ENCODE measurements at places on chromosomes 5 and 9.

DNA sequence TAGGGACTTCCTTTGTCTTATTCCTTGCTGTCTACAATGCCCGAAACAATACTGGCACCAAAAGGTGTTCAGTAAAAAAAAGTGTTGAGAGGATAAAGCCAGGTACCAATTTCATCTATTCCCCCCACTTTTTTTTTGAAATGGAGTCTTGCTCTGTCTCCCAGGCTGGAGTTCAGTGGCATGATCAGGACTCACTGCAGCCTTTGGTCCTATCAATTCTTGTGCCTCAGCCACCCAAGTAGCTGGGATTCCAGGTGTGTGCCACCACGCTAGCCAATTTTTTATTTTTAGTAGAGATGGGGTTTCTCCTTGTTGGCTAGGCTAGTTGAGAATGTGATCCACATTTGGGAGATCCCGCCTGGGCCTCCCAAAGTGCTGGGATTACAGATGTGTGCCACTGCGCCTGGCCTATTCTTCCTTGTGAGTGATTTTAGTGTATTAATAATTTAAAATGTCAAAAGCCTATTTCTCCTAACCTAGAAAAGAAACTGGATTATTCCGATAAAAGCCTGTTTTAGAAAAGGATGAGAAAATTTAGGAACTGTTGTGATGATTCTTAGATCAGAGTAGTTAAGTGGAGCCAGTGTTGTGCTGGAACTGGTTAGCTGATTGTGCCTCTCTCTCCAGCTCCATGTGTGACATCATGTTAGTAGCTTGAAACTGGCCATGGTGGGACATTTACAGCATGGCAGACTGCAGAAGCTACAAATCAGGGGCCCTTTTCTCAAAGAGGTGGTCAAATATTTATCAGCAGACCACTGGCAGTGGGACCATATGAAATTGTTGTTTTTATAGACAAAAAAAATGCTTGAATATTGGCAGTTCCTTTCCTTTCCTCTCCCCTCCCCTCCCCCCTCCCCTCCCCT, 14.3 kb downstream of the CDC42SE2 start:
- no peak for DNase-seq

- no peak for DNase-seq
These were observed 62.9 kb downstream of the TMEM232 start for GRCh38 chr5:110663525-110663924.

- no peak for DNase-seq
These were observed 103.8 kb downstream of the ANKRD55 start for GRCh38 chr5:56129288-56129687.

GRCh38 chr9:23162789-23163188, 663.3 kb downstream of the ELAVL2 start:
- no peak for DNase-seq

- DNase-seq, result no peak
These were observed 408.2 kb upstream of the PRR16 start for GRCh38 chr5:120055858-120056257.

- DNase-seq, result no peak
These were observed 97.9 kb downstream of the EFNA5 start for GRCh38 chr5:107572715-107573368.

GRCh38 chr5:114208120-114208519, 153.8 kb upstream of the KCNN2 start:
- no peak for DNase-seq

DNA sequence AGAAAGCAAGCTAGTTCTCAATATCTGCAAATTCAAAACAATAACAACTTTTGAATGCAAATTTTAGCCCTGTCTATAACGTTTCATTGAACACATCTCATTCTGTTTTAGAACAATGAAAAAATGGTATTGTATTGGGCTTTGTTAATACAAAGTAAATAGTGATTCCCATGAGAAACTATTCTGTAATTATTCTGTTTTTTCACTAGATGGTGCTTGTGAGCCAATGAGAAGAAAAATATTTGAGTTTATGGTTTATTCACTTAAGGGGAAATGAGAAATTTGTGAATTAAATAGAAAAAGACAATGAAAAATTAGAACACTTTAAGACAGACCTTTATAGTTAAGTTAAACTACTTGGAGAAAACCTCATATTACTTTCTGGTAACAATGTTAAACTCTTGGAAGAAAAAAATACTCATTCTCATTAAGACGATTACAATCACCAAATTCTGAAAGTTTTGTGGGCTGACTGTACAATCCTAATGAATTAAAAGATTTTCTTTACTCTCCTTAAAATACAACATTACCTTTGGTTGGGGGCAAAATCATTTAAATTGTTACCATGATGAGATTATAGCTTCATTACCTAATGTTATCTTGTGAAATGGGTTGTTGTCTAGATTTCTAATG, 127.0 kb downstream of the NNT start:
- no peak for DNase-seq

- no peak for DNase-seq
These were observed 405.2 kb downstream of the ZNF608 start for GRCh38 chr5:124341066-124341858.

DNA sequence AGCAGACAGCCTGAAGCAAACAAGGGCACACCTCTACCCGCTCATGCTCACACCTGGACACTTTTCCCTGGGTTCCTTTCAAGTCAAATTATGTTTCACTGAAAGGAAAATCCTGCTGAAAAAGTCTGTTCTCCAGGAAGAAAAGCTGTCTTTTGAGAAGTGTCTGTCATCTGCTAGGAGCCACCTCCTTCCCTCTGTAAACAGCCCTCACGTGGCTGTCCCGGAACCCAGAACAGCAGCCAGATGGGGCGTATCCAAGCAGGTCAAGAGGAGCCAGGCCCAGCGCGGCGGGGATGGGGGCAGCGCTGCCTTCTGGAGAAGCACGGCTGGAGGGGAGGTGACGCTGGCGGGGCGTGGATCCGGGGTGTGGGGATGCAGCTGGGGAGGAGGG, at the start of gene PNPLA7:
TSS of gene PNPLA7 (minus strand) at position 172 of the 391 bp plus-strand sequence. CDS start 205 bp downstream, outside the sequence.
- no peak for DNase-seq

DNA sequence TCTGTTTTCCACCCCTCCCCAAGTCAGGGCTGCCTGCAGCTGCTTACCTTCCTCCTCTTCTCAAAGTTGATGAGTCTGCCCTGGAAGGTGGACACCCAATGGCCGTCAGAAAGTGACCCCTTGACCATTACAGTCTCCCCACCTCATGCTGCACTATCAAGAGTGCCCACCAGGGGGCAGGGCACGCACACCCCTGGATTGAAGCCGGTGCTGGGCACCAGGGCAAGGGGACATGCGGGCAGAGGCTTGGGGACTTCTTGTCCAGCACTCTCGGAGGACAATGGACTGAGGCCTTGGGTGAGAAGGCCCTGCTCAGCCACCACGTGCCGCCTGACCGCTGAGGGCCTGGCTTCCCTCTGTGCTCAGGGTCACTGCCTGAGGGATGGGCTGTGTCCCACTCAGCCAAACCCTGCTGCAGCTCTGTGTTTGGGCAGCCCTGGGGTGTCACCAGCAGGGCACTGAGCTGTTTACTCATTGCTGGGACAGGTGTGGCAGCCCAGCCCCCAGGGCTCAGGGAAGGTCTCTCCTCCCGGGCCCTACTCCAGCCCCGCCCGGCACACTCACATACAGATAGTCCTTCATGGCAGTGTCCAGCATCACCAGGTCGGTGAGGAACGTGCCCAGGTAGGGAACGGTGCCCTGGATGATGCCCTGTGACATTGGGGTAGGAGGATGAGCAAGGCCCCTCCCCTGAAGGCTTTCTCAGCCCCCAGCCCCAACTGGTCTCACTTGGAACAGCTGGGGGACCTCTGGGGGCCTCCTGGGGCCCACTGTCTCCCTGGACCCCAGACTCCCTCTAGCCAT, 17.7 kb downstream of the RALGDS start:
- DNase-seq, result peak; percentile 34

DNA sequence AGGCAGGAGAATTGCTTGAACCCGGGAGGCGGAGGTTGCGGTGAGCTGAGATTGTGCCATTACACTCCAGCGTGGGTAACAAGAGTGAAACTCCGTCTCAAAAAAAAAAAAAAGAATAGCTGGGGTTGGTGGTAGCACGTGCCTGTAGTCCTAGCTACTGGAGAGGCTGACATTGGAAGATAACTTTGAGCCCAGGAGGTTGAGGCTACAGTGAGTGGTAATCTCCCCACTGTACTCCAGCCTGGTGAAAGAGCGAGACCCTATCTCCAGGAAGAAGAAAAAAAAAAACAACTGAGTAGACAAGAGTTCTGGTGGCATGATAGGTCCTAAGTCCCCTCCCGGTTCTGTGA, 26.3 kb downstream of the GOLGA2 start:
- DNase-seq, result no peak

DNA sequence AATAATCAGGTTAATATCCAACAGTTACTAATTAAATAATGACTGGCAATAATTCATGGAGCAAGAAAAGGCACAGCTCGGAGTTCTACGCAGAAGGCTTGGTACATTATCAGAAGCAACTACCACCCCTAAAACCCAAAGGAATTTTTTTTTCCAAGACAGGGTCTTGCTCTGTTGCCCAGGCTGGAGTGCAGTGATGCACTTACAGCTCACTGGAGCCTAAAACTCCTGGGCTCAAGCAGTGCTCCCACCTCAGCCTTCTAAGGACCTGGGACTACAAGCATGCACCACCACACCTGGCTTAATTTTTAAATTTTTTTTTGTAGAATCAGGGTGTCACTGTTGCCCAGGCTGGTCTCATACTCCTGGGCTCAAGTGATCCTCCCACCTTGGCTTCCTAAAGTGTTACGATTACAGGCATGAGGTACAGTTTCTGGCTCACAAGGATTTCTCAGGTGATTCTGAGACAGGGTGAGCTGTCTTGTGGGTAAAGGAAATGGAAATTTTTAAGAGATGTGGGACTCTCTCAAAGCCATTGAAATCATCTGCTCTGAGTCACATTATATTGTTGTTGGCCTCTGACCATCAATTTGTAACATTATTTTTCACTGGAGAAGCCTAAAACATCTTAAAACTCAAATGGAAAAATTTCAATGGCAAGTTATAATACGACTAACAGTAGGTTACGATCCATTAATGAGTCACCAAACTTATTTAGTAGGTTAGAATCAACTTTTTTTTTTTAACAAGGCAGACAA, 19.7 kb upstream of the HSDL2 start:
- no peak for DNase-seq

GRCh38 chr9:119941091-119941490, 571.9 kb upstream of the BRINP1 start:
- no peak for DNase-seq

GRCh38 chr9:136657974-136658848, 4.5 kb upstream of the EGFL7 start:
- DNase-seq, result no peak

DNA sequence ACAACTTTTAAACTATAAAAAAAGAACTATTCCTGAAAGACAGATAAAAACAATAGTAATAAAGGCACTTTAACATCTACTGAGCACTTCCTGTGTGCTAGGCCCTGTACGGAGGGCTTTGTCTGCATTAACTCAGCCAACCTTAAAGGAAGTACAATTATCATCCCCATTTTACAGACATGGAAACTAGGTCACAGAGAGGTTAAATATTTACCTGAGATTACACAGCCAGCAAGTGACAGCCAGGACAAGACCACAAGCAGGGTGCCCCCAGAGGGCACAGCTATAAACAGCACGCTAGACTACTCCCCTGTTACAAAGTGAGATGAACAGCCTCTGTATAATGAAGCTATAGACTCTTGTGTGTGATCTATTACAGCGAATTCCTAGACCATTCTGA, 25.5 kb downstream of the DDX31 start:
- no peak for DNase-seq

DNA sequence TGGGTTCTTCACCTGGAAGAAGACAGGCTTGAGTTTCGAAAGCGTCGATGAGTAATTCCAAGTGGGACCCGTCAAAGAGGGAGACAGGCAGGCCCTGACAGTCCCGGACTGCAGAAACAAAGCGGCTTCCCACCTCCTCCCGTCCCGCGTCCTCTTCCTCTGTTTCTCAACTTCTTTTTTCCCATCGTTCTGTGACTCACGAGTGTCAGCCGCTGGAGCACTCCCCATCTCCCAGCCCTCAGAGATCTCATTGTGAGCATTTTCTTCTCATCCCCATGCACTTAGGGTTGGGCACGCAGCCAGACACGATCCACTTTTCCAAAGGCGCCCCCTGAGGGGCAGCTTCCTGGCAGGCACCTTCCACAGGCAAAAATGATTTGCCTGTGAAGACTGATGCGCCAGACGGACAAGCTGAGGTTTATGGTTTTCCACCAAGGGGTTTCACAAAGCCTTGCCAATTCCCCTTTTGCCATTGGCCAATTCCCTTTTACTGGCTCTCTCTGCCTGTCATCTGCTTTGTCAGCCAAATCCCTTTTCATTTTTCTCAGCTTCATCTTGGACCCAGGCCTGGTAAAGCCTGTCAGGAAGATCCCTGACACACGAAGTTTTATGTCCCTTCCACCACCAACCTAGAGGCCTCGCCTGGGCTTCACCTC, 86.5 kb upstream of the ANKRD55 start:
- DNase-seq, result no peak

All from stimulated activated CD4-positive, alpha-beta T cell treated with anti-CD3 and anti-CD28 coated beads, Interleukin-1b, Interleukin-23, amount 100 ng/mL, for 1 hour (primary cell).